ENCODE measurements at places on chromosomes 1 and 21.

GRCh38 chr21:37165586-37165985 is 92.5 kb downstream of the TTC3 start:
- DNase-seq, result no peak

GRCh38 chr1:39489567-39490239 is 1.7 kb upstream of the BMP8A start:
- no peak for DNase-seq

GRCh38 chr1:53781654-53782053 is 42.7 kb upstream of the GLIS1 start:
- no peak for DNase-seq

- no peak for DNase-seq
Observed at GRCh38 chr1:50979937-50980336, 9.9 kb downstream of the CDKN2C start.

DNA sequence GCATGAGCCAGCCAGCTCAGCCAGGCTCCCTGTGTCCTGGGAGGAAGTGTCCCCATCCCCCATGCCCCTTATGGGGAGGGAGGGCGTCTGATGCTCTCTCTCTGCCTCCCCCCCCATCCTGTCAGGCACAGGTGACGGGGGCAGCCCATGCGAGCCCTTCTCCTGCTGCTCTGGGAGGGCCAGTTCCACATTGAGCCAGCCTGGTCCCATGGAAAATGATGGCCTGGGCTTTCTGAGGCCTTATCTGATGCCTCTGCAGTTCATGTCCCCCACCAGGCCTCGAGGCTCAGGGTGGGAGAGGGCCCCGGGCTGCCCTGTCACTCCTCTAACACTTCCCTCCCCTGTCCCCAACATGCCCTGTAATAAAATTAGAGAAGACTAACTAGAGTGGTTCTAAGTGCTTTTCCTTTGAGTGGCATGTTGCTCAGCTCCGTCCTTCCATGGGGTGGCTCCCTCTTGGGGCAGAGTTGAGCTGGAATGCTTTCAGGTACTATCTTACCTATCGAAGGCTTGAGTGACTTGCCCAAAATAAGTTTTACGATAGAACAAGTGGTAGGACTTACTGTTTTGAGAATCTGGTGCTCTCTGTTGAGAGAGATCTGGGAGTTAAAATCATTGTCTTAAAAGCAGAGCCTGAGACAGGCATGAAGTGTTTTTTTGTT is 1.8 kb upstream of the MTFR1L start:
- no peak for DNase-seq

GRCh38 chr1:30041741-30042437 is 681.5 kb downstream of the MATN1 start:
- no peak for DNase-seq

GRCh38 chr1:170395149-170395548 is 136.8 kb upstream of the GORAB start:
- no peak for DNase-seq

GRCh38 chr1:17729248-17729647 is 25.9 kb upstream of the ACTL8 start:
- DNase-seq, result no peak

DNA sequence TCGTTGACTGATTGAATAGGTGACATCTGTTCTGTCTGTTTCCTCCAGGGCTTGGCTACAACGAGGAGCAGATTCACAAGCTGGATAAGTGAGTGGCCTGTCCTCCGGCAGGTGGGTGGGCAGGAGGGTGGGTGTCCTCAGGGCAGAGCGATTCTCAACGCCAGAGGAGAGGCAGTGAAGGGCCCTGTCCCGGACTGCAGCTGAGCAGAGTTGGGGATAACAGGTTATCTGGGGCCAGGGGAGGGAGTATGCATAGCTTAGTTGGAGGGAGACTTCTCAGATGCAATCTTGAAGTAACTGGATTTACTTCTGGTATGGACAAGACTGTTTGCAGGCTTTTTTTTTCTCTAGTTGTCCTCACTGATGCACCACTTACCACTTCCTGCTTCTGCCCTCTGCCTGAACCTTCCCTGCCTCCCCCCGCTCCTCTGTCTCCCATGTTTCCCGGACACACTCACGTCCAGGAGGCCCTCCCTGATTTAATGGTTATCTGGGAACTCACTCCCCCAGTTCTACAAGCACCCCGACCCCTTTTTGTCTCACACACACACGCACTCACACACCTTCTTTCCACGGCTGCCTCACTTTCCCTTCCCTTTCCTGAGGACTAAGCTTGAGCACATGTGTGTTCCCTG is 16.4 kb upstream of the RASSF5 start:
- no peak for DNase-seq

GRCh38 chr21:27326301-27326700 is 359.4 kb upstream of the ADAMTS5 start:
- no peak for DNase-seq

DNA sequence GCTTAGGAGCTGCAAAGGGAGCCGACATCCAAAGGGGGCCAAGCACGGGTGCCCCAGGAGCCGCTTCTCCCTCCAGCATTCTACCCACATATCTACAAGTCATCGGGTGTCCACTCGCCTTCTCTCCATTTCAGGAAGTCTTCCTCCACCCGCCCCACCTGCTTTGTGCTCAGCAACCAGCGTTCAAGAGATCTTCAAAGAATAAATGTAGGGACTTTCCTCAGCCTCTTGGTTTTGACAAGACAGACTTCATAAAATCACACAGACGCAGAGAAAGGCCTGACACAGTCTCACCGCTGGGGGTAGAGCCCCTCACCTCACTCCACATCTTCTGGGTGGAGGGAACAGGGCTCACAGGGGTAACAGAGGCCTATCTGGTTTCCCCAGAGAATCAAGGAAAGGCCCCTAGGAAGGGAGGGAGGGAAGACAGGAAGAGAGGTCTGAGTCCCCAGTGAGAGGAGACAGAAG is 49.5 kb downstream of the SSBP3 start:
- DNase-seq, result no peak

GRCh38 chr1:1343811-1344421 is 5.3 kb downstream of the DVL1 start:
- no peak for DNase-seq

GRCh38 chr1:232621050-232621449 is 8.9 kb downstream of the SIPA1L2 start:
- DNase-seq, result no peak

GRCh38 chr1:16017461-16018303 is at the start of gene HSPB7:
Gene HSPB7, minus strand, starts transcription at chr1:16018043. Its CDS starts 80 bp downstream, at chr1:16017963.
- DNase-seq, result no peak

- no peak for DNase-seq
Observed at GRCh38 chr1:197144570-197145325, 1.7 kb downstream of the ASPM start.

- DNase-seq, result no peak
Observed at GRCh38 chr21:35482096-35482495, 433.0 kb upstream of the RUNX1 start.

GRCh38 chr1:205851993-205852392 is 2.1 kb upstream of the PM20D1 start:
- no peak for DNase-seq

GRCh38 chr1:41780322-41780721 is 138.4 kb downstream of the HIVEP3 start:
- no peak for DNase-seq

- DNase-seq, result no peak
Observed at GRCh38 chr1:183480971-183481441, 8.7 kb downstream of the SMG7 start.

Measured in right renal pelvis (tissue), 4 donors.